GM19239 (cell line): ENCODE measurements at places on chromosomes 5 and 9.

DNA sequence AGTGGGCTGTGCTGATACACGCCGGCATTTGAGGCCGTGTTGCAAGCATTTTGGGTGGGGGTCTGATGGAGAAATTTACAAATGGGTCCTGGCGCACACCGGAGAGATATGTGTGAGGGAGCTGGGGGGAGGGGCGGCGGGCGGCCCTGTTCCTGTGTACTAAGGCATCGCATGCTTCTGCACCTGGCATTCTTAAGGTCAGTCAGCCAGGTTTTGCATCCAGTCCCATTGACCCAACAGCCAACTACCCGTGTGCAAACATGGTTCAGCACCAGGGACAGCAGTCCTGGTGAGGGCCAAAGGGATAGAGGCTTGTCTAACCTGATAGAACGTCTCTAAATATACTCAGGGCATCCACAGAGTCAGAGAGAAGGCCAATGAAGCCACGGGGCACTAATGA is 839 bp downstream of the GABRG2 start:
- no peak for DNase-seq

- no peak for DNase-seq
Observed at GRCh38 chr5:114369680-114370417, 8.0 kb downstream of the KCNN2 start.

- DNase-seq = no peak
Observed at GRCh38 chr5:58094031-58094430, 365.9 kb downstream of the PLK2 start.

- no peak for DNase-seq
Observed at GRCh38 chr9:100933656-100934055, 94.9 kb upstream of the PLPPR1 start.

DNA sequence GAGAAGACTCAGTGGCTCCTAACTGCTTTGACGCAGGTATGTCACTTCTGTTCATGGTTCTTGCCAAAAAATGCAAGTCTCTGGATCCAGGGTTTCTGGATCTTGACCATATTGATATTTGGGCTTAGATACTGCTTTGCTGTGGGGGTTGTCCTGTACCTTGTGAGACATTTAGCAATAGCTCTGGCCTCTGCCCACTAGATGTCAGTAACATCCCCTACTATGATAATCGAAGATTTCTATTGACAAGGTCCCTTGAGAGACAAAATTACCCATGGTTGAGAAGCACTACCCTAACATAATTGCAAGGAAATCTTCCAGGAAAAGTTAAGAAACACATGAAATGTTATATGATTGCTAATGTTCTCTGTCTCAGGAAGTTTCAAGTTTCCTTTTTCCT is 285.4 kb downstream of the TMEM232 start:
- DNase-seq = no peak

DNA sequence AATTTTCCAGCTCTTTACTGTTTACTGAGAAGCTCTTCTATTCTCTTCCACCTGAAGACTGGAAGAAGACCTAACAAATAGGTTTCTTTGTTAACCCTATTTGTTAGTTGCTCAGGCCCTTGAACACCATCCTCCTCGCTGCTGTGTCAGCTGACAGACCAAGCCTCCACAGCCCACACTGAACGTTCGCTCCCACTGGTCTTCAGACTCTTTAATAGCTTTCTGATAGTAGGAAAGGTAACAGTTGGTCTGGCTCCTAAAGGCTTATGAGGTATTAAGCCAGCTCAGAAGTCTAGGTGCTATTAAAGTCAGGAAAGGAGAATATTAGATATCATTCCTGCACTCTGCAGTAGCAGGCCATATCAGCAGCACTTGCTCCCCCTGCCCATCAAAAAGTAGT is 23.3 kb upstream of the F2R start:
- DNase-seq = no peak

DNA sequence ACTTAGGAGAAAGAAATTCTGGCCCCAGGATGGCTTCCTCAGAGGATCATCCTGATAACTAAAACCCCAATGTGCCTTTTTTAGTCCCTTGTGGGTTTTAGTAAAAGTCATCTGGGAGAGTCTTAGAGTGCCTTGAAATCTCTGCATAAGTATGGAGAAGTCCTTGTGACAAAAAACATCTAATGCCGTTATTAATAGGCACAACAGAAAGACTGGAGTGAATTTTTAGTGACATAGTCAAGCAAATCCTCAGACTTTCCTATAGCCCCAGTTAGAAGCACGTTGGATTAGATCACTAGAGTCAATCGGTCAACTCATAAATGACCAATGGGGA is 108.2 kb upstream of the MPDZ start:
- no peak for DNase-seq

DNA sequence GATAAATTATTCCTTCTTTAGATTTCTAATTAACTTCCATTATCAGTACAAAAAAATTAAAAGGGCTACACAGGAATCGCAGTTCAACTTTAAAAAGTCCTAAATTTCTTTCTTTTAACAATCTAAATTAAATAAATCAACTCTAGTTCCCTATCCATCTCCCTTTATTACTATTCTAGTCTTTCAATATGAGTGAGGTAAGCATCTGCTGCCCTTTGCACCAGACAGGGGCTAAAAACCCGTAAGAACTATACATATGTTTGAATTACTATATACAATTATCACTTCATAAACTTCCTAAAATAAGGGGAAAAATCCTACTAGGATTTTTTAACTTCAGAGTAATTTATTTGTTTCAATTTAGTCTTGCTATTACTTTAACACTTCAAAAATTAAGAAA is 145.6 kb downstream of the SSBP2 start:
- no peak for DNase-seq
